ENCODE measurements at places on chromosomes 1 and 21.
A peak's percentile ranks its signal among the peaks of the same experiment; 100 is the strongest.

- peak; percentile 79 for DNase-seq
These were observed at the start of gene CMPK1 for GRCh38 chr1:47333578-47333921. Gene CMPK1 (plus strand): TSS chr1:47333790. CDS start chr1:47333946, 156 bp downstream.

DNA sequence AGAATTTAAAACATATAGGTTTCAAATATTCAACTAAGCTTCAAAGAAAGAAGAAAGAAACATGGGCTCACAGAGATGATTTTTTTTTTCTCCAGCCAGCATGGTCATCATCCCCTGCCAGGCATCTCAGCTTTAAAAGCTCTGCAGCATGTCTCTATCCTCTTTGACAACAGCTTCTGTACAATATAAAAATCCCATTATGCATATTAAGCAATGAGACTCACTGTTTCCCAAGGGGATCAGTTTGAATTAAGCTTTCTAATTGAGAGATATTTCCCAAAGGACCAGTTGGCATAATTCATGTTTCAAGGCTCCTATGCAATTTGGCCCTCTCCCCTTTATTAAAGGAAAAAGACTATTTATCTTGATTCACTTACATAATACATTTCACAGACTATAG, 220.3 kb downstream of the GRIK1 start:
- no peak for DNase-seq

DNA sequence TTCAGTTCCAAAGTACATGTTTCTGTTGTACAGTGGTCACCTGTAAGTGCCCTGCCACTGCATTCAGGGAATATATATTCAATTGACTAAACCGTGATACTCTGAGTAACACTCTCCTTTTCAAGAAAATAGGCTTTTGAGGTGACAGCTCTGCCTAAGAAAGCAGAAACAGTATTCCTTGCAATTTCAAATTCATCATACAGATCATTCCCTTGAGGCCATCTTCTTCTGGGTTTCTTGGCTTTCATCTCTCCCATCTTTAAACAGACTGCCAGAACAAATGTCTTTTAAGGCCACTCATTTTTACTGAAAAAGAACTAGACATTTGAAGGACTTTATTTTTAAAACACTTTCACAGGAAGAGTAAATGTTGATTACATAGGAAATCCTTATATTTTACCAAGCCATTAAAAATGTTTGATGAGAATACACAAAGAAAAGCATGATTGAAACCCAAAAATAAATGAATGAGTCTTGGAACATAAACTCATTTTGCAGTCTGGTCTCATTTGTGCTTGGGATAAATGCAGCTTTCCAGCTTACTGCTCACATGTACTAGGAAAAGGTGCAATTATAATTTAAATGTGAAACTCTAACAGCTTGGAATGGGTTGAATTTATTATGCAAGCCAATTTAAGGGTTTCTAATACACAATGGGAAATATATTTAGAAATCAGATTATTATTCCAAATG, 34.7 kb downstream of the PLPPR5 start:
- DNase-seq, result no peak

GRCh38 chr1:6299557-6300165, 38.8 kb upstream of the GPR153 start:
- no peak for DNase-seq

- no peak for DNase-seq
These were observed 57.1 kb upstream of the RPL11 start for GRCh38 chr1:23634518-23634839.

- no peak for DNase-seq
These were observed 84.1 kb downstream of the TM2D1 start for GRCh38 chr1:61640531-61641530.

DNA sequence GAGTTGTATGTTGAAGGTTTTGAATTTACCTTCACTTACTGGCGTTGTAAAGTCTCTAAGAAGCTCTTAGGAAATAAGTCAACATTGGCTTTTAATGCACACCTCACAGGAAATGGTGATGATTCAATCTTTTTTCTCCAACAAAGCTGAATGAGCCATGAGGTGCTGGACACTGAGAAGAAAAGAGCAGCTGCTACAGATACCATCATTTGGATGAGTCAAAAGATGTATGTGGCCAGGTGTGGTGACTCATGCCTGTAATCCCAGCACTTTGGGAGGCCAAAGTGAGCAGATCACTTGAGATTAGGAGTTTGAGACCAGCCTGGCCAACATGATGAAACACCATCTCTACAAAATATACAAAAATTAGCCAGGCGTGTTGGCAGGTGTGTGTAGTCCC, 3.3 kb upstream of the IL23R start:
- no peak for DNase-seq

DNA sequence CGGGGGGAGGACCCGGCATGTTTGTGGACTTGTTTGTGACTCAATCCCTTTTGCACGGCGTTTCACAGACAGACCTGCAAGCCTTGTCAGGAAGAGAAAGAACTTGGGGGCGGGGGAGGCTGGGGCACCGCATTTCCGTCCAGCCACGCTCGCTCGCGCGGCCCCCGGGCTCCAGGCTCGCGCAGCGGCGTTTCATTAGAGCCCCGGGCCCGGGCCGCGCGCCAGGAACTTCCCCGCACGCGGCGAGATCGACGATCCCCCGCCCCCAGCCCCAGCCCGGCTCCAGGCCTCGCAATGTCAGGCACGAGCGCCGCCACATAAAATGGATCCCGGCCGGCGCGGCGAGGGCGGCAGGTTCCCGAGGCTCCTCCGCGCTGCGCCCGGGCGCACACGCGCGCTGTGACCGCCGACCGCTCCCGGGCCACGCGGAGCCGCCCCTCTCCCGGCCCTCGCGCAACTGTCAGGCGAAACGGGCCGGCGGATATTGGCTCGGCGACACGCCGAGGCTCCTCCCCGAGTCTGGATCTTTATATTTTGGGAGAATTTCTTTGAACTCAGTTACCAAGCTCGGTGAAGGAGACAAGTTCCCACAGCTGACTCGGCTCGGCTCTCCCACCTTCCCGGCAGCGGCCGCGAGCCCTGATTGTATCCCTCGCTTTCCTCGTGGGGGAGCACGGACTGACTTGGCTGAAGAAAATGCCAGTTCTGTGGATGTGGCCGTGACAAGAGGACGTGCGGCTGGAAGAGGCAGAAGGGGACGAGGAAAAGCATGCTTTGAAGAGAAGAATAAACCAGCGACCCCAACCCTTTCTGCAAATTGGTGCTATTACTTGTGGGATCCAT, at the start of gene KIF26B:
KIF26B (plus strand) TSS at position 557 of the 843 bp plus-strand sequence. CDS start 440 bp downstream, outside the sequence.
- DNase-seq, result no peak

DNA sequence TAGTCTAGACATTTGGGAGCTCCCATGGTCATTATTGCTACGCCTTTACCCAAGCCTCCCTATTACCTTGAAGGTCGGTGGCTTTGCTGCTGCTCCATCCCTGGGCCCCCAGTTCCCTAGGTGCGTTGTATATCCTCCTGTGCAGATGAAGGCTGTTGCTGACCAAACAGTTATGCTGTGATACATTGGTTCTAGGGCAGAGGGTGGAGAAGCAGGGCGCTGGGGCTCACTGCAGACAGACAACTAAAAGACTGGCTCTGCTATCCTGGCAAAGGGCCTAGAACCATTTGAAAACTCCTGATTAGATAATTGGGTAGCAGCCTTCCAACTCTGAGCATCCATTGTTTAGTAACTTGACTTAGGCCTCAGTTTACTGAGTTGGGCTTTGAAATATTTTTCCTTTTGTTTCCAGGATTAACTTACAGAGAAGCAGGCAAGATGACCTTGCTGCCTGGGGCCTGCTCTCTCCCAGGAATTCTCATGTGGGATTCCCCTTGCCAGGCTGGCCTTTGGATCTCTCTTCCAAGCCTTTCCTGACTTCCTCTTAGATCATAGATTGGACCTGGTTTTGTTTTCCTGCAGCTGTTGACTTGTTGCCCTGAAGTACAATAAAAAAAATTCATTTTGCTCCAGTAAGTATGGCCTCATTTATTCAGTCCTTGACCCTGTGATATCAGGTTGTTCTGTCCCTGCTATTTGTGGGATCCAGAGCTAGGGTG, 15.5 kb downstream of the CHI3L2 start:
- DNase-seq, result no peak

GRCh38 chr1:4433075-4433474, 221.3 kb upstream of the AJAP1 start:
- no peak for DNase-seq

- DNase-seq, result no peak
These were observed 30.7 kb downstream of the AKNAD1 start for GRCh38 chr1:108826081-108826635.

- DNase-seq, result no peak
These were observed 66.1 kb upstream of the VANGL1 start for GRCh38 chr1:115575661-115576060.

GRCh38 chr21:37458669-37459276, 92.2 kb downstream of the DYRK1A start:
- no peak for DNase-seq

DNA sequence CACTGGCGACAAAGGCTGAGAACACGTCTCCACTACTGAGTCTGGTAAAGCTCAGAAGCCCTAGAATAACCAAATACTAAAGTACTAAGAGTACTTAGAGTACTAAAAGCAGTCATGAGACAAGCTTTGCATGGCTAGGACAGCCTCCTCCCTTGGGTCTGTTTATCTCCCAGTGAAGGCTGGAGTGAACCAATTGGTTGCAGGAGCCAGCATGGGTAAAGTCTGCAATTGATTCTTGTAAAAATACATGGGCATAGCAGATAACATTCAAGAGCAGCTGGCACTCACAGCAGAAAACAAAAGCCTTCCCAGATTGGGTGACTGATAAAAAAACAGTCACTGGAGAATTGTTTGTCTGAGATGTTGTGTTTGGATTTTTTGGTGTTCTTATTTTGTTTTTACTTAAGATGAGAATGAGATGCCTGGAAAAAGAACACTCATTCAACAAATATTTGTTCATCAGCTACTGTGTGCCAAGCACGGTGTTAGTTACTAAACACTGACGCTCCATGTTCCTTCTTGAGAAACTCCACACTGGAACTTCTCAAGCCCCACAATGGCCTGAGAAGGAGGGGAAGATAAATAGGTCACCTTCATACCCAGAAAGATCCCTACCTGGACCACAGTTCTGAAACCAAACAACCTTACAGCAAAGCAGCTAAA, 3.7 kb downstream of the IRF6 start:
- DNase-seq, result no peak

GRCh38 chr1:71294178-71294577, 213.3 kb upstream of the ZRANB2 start:
- DNase-seq, result no peak

GRCh38 chr1:55375617-55376258, 160.6 kb upstream of the USP24 start:
- no peak for DNase-seq

- no peak for DNase-seq
These were observed 614.3 kb downstream of the NCAM2 start for GRCh38 chr21:21612466-21612865.

DNA sequence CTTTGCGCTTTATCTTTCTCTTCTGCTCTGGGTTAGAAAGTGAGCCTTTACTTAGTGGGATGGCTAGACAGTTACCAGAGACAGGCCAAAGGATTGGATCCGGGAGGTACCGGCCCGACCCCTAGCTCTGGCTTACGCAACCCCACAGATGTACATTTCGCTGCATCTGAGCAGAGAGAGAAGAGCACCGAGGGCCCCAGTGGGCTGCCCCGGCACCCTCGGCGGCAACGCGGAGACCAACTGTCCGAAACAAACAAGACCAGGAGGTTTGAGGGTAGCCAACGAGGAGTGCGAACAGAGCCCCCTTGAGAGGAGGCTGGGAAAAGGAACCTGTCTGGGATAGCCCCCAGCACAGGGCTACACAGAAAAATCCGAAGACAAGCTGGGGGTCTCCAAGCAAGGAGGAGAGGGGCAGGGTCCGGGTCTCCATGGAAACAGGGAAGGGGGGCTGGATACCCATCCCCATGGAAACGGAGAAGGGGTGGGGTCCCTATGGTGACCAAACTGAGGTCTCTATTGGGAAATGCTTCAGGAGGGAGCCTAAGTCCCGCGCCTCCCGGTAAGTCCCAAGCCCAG, 373 bp downstream of the MTF1 start:
- no peak for DNase-seq

- DNase-seq, result no peak
These were observed 63.5 kb downstream of the DISC1 start for GRCh38 chr1:231690059-231690458.

DNA sequence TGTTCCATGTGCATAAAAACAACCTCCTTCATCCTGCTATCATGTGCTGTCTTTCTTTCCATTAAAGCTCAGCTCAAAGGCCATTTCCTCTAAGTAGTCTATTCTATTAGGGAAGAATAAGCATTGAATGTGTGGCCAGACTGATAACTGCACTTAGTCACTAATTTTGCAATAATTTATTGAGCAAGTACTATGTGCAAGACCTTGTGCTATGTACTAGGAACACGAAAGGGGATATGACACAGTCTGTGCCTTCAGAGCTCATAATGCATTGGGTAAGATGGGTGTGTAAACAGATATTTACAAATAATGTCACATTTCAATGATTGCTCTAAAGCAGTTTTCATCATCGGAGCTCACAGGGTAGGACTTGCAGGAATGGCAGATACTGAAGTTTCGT, 54.2 kb downstream of the NMNAT2 start:
- DNase-seq, result no peak

- DNase-seq, result no peak
These were observed 75.5 kb downstream of the ASTN1 start for GRCh38 chr1:177088966-177089365.

GRCh38 chr1:11738783-11739182, 2.8 kb downstream of the AGTRAP start:
- no peak for DNase-seq

- no peak for DNase-seq
These were observed 22.7 kb downstream of the AHCYL1 start for GRCh38 chr1:110007046-110007830.

GRCh38 chr21:35682904-35683549, 377.3 kb downstream of the SETD4 start:
- DNase-seq, result no peak

DNA sequence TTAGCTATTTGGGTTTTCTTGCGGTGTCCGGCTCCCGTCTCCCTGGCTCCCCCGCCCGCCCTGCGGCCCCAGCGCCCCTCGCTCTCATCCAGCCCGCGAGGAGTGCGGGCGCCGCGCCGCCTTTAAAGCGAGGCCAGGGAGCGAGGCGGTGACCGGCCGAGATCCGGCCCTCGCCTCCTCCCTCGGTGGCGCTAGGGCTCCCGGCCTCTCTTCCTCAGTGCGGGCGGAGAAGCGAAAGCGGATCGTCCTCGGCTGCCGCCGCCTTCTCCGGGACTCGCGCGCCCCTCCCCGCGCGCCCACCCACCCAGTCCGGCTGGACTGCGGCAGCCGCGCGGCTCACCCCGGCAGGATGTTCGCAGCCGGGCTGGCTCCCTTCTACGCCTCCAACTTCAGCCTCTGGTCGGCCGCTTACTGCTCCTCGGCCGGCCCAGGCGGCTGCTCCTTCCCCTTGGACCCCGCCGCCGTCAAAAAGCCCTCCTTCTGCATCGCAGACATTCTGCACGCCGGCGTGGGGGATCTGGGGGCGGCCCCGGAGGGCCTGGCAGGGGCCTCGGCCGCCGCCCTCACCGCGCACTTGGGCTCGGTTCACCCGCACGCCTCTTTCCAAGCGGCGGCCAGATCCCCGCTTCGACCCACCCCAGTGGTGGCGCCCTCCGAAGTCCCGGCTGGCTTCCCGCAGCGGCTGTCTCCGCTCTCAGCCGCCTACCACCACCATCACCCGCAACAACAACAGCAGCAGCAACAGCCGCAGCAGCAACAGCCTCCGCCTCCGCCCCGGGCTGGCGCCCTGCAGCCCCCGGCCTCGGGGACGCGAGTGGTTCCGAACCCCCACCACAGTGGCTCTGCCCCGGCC, 492 bp downstream of the HLX start:
- no peak for DNase-seq

All from activated CD4-positive, CD25-positive, alpha-beta regulatory T cell treated with anti-CD3 and anti-CD28 coated beads, Interleukin-2, amount 50 U/mL, for 72 hours (primary cell).